ENCODE measurements at places on chromosomes 7 and 10.

DNA sequence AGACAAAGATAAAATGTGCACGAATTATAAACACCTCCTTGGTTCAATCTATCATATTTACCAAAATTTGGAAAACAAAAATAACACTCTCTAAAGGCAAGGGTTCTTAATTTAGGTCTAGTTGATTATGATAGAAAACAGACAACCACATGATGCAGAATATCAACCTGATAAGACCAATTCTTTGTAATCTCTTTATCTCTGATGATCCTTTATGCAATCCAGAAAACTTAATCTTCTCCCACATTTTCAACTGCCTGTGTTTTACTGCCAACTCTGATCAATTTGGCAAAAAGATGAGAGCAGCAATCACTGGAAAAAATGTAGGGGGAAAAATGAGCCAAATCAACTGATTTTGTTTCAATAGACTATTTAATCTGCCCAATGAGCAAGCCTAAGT lies 148.5 kb downstream of the LRRN3 start:
- DNase-seq = no peak

GRCh38 chr10:85916994-85917573 lies 449.5 kb downstream of the GRID1 start:
- no peak for DNase-seq

DNA sequence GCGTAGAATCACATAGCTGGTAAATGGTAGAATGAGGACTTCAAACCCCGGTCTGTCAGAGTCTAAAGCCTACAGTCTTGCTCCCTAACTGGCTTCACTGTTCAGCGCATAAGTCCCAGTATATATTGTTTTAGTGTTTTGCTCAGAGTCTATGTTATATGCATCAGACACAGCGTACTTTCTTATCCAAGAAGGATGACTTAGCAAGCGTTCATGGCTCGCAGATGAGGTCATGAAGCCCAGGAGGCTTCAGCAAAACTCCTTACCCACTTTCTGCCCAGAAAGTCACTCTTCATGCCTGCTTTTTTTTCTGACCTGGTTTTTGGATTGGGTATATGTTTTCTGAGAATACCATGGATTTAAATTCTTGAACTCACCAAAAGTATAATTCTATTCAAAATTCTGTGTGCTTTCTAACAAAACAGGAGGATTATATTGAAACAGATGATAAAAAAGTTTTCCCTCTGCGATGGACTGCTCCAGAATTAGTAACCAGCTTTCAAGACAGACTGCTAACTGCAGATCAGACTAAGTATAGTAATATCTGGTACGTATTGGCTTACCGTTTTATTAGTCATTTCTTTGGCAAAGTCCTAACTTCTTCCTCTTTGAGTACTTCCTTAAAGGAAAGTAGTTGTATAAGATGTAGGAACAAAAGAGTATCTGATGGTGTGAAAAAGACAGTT lies 24.6 kb upstream of the BHLHA15 start:
- no peak for DNase-seq

- DNase-seq = no peak
These were observed 8.5 kb downstream of the LRRC18 start for GRCh38 chr10:48931188-48931587.

- DNase-seq = no peak
These were observed 107.6 kb downstream of the VIPR2 start for GRCh38 chr7:159036916-159037605.

DNA sequence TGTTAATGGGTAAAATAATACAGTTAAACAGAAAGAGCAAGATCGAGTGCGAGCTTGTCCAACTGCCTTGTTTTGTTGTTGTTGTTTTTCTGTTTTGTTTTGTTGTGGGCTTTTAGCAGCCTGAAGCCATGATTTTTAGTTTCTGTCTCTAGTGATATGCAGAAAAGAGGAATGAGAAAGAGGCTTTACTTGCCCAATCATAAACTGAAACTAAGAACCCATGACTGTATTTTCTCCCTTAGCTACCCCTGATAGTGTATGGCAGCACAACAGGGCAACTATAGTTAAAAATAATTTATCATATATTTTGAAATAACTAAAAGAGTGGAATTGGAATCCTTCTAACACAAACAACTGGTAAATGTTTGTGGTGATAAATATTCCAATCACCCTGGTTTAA lies 493.9 kb downstream of the GLRX3 start:
- DNase-seq = no peak

- DNase-seq = no peak
These were observed 5.5 kb downstream of the RAMP3 start for GRCh38 chr7:45162943-45163691.
